ENCODE measurements at places on chromosomes 2 and 18.

DNA sequence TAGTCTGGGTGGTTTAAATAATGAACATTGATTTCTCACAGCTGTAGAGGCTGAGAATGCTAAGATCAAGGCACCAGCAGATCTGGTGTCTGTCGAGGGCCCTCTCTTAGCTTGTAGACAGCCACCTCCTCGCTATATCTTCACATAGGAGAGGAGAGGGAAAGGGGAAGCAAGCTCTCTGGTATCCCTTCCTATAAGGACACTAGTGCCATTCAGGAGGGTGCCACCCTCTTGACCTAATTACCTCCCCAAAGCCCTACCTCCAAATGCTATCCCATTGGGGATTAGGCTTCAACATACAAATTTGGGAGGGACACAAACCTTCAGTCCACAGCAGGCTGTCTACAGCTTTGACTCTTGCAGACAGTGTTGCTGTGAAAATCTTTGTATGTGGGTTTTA, 76.7 kb downstream of the BOLA3 start:
- no peak for DNase-seq

GRCh38 chr18:59929621-59930295, 30.0 kb downstream of the PMAIP1 start:
- DNase-seq, result peak; percentile 60

DNA sequence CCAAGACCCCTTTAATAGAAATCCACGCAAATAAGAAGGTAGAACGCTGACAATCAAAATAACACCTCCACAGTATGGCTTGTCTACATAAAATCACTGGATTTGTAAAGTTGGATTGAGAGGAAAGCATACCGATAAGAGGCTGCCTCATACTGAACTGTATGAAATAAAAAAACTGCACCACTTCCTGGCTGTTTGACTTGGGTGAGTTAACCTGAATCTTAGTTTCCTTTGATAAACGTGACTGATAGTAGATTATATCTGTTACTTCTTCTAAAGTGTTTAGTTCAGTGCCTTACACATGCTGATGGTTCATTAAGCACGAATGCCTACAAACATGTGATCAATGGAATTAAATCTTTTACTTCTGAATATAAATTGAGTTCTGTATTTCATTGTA, 140.4 kb upstream of the RNF152 start:
- DNase-seq, result no peak

- peak; percentile 48 for DNase-seq
Measured at GRCh38 chr2:36238106-36238505, 117.5 kb upstream of the CRIM1 start.

- DNase-seq, result peak; percentile 40
Measured at GRCh38 chr2:68806511-68807109, 64.6 kb downstream of the BMP10 start.

DNA sequence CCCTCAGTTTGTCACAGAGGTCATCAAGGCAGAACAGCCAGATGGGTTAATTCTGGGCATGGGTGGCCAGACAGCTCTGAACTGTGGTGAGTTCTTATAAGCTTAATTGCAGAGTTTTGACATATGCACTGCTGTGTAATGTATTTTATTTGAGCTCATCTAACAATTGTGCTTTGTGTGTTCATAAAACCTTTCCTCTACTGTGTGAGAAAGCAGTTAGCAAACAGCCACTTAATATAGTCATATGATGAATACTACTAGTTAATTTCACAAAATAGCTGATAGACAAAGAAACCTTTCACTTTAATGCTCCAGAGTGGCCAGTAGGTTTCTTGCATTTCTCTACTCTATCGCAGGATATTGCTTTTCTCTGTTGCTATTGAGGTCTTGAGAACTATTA, 43.1 kb downstream of the CPS1 start:
- no peak for DNase-seq

DNA sequence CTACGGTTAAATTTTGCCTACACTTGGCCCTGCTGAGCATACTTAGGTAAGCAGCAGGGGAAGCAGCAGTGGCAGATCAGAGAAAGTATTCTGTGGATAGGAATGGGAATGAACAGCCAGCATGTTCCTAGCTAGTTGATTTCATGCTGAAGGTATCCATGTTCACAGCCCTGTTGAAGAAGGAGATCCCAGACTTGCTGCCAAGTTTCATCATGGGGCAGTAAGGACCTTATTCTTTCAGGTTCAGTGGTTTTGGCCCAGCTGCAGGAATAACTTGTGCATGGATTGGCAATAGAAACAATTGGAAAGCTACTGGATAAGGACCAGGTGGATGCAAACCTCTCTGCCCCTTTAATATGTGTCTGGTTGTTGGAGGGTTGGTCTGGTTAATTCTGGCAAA, 98.2 kb upstream of the TMEM178A start:
- no peak for DNase-seq

GRCh38 chr18:34694591-34695165, 15.4 kb upstream of the DTNA start:
- DNase-seq, result no peak

GRCh38 chr2:233354971-233355574, 779 bp downstream of the DGKD start:
- DNase-seq, result no peak

GRCh38 chr18:32337821-32338220, 132.9 kb downstream of the GAREM1 start:
- no peak for DNase-seq

DNA sequence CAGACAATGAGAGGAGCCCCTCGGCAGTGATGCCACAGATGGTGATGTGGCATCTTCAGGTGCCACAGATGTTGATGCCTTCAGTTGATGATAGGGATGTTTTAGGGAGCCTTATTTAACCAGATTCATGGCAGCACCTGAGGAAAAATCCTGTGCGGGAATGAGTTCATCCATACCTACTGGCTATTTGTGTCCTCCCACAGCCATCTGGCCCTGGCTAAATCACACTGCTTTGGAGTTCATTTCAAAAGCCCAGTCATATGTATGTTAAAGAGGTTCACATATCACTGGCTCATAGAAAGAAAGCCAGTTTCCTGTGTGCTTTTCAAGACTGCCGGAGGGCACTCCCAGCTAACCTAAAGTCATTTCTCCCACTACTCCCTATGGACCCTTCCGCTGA, 131.3 kb downstream of the MCFD2 start:
- DNase-seq, result no peak

DNA sequence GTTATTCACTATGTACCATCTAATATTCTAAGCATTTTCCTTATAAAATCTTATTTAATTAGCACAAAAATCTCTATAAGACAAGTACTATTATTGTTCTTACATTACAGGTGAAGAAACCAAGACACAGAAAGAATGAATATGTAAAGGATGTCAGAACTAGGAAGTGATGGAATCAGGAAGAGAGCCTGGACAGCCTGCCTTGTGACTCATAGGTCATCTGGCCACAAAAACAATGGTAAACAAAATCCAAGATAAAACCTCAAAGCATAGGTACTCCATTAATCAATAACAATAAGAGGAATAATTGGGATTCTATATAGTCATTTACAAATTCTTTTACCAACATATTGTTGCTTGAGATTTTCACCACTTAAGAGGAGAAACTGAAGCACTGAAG, 505.4 kb upstream of the PIK3C3 start:
- DNase-seq, result no peak

GRCh38 chr2:152822676-152823075, 104.3 kb downstream of the ARL6IP6 start:
- no peak for DNase-seq
